Skeletal muscle cell (primary cell): ENCODE measurements at places on chromosomes 1 and 21.

GRCh38 chr1:95615421-95615820, 381.4 kb downstream of the RWDD3 start:
- no peak for DNase-seq

DNA sequence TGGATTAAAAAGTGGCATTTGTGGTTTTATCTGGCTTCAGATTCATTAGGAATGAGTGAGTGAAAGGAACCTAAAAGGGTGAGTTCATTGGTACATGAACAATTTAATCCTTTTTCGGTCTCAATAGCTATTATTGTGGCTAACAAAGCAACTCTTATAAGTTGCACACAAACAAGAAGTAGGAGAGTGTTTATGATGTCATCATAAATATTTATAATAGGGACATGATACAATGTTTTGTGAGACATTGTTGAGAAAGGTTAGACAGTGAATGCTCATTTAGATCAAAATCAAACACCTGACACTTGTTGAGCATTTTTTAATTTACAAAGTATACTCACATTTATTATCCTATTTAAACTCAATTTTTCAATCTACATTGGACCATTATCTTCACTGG, 363.4 kb downstream of the PDE4B start:
- DNase-seq, result no peak

DNA sequence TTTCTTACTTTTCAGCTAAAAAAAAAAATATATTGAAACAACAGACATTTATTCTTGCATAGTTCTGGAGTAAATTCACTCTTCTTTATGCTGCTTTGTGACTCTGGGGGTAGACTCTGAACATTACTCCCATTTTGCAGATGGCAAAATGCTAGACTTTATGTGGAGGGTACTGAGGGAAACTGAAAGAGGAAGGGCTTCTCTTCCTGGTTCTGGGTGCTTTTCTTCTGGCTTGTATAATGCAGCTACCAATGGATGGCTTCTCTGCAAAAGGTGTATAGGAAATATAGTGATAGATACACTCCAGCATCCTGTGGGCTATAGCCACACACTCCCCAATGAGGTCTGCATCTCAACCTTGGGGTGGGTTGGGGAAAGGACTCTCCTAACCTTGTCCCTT, 19.7 kb upstream of the ZBTB40 start:
- DNase-seq, result no peak

DNA sequence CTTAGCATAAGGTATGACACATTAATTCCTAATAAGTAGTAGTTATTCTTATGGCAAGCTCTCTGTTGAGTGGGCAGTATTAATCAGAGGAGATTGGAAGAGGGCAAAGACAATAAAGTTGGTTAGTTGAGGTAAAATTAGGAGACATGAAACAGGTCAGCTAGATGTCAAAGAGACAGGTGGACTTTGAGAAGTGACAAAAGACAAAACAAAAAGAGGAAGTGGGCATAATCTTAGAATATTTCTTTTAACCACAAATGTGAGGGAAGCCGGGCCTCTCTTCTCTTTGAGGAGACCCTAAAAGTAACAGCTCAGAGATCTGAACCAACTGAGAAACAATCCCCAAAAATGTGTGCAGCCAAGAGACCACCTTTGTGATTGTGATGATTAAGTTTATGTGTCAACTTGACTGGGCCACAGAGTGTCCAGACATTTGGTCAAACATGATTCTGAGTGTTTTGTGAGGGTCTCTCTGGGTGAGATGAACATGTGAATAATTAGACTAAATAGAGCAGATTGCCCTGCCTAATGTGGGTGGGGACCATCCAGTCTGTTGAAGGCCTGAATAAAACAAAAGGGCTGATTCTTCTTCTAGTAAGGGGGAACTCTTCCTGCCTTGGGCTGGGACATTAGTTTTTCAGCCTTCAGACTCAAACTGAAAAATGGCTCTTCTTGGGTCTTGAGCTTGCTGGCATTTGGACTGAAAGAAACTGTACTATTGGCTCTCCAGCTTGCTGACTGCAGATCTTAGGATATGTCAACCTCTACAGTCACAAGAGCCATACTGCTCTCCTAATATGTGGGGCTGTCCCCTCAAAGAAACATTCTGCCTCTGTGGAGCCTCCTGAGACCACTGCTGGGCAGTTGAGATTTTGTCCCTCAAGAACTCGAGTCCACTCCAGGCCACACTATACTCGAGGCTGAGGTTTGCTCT, 40.0 kb downstream of the FCRL5 start:
- no peak for DNase-seq

DNA sequence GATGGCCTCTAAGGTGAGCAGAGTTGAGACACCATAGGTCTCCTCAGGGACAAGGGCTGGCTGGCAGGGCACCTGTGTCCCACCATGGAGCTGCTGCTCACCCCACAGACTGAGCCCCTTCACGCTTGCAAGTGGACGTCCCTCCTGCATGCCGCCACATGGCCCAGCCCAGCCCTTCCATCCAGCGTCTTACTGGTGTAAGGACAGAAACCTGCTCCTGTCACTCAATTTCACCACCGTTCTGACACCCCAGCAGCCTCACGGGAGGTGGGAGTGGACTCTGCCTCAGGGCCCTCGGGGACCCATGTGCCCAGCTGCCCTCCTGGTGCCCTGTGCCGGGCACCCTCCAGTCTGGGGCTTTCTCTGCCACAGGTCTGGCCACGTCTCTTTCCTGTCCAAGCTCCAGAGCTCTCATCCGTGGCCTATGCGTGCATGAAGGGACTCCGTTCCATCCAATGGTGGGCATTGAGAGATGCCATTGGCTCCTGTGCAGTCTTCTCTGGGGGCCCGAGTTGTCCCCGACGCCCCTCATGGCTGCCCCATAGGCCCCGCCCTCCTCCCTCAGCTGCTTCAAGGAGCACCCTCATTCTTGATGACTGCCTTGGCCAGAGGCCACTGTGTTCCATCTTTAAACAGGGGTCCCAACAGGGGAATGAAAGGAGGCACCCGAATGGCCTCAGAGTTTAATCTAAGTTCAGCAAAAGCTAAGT, 42.6 kb upstream of the COL6A1 start:
- no peak for DNase-seq

GRCh38 chr1:27109103-27109822, 45.7 kb downstream of the SLC9A1 start:
- no peak for DNase-seq

DNA sequence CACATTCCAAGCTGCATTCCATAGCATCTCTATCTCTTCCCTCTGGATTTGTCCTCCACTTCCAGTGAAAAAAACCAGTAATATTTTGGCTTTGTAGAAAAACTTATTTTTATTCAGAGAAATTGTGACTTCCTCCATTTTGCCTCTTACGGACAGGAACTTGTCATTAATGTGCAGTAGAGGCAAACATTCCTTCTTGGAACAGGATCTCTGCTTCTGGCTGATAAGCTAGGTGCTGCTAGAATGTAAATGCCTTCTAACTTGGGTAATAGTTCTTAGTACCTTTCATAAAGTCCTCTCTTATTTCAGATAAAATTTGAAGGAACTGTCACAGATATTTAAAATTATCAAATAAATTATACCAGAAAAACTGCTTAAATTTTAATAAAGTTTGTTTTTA, 707.8 kb downstream of the USP25 start:
- no peak for DNase-seq

- no peak for DNase-seq
Measured at GRCh38 chr1:71156590-71156989, 75.8 kb upstream of the ZRANB2 start.

- no peak for DNase-seq
Measured at GRCh38 chr1:47213230-47213963, 18.6 kb downstream of the TAL1 start.

DNA sequence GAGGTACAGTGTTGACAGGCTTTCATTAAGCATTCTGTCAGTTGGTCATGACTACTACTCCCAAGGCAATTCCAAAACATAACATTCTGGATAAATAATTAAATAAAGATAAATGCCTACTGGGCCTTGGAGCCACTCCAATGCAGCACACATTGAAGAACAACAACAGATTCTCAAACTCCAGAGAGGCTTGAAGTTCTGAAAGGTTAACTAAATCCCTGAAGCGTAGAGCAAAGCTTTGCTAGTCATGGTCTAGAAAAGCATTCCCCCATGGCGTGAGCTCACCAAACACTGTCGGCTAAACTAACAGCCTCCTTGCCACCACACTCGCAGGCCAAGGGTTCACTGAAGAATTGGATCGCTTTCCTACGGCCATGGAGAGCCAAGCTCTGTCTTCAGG, 268.0 kb downstream of the ATG4C start:
- no peak for DNase-seq

GRCh38 chr1:170027760-170028159, 46.7 kb downstream of the KIFAP3 start:
- DNase-seq, result no peak

GRCh38 chr1:12275370-12275769, 45.5 kb downstream of the VPS13D start:
- no peak for DNase-seq

- no peak for DNase-seq
Measured at GRCh38 chr1:88519156-88519555, 164.9 kb upstream of the PKN2 start.

- DNase-seq, result no peak
Measured at GRCh38 chr21:28214786-28215185, 777.9 kb downstream of the LTN1 start.

DNA sequence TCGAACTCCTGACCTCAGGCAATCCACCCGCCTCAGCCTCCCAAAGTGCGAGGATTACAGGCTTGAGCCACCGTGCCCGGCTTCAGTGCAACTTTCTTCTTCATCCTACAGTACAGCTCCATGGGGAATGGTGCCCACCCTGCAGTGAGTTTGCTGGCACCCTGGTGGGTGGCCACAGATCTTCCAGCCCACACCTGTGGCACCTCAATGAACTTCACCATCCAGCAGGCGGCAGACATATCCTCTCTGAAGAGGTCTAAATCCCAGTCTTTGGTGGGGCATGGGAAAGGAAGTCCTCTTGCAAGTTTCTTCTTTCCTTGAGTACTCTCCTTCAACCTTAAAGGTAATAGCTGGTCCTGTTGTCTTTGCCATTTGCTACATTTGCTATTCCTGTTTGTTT, 18.1 kb upstream of the ZBTB8A start:
- DNase-seq, result no peak

DNA sequence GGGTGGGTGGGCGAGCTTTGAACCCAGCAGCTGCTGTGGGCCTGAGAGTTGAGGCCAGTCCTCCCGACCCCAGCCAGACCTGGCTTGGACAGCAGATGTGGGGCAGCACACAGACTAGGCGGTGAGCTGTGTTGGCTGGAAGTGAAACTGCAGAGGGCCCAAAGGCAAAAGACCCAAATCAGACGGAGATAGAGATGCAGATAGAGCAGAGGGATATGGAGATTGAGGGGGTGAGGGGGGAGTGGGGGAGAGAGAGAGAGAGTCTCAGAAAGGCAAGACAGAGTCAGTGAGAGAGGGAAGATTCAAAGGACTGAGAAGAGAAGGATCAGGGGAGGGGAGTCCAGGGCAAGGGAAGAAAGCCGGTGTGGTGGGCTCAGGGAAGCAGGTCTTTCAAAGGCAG, 17.0 kb upstream of the POU3F1 start:
- no peak for DNase-seq

DNA sequence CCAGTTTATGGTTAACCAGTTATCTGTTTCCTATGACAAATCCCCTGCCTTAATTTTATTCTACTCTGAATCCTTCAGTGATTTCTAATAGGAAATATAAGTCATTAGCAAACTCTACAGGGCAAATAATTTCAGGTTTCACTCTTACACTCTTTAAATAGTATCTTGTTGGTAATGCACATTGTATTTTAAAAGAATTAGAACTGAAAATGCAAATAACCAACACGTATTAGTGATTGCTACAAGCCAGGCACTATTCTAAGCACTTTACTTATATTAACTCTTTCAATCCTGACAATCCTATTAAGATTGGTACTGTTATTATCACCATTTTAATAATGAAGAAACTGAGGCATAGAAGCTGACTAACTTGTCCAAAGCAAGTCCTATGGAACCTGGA, 48.3 kb upstream of the LHX8 start:
- DNase-seq, result no peak

GRCh38 chr1:228866468-228866867, 131.2 kb downstream of the RHOU start:
- no peak for DNase-seq

DNA sequence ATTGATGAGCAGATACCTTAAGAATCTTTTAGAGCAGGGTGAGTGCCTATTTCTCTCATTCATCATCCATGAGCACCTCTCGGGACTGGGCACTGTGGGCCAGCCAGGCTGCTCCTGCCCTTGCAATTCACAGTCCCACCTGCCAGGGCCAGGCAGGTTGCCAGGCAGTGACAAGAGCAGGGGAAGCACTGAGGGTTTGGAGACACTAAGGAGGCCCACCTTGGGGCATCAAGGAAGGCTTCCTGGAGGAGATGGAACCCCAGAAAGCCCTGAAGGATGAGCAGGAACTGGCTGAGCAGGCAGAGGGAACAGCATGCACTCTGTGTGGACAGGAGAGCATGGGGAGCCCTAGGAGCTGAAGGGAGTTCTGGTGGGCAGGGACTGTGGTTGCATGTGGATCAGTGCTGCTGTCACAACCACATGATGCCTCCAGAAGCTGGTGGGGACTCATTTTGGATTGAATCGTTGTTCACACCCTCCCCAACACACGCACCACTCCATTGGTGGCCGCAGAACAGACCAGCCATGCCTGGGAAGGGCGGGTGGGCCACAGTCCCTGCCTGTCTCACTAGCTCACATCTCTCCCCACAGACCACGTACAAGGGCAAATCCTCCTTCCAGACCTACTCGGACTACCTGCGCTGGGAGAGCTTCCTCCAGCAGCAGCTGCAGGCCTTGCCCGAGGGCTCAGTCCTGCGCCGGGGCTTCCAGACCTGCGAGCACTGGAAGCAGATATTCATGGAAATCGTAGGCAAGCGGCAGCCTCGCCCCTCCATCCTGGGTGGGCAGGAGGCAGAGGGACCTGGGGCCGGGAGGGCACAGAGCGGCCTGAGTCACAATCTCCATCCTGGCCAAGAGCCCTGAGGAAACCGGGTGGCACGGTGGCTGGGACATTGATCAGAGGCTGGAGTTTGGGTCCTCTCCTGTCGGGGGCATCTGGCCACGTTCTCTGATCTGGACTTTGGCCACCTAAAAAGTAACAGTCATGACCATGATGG, 55.1 kb downstream of the DISP3 start:
- DNase-seq, result no peak

DNA sequence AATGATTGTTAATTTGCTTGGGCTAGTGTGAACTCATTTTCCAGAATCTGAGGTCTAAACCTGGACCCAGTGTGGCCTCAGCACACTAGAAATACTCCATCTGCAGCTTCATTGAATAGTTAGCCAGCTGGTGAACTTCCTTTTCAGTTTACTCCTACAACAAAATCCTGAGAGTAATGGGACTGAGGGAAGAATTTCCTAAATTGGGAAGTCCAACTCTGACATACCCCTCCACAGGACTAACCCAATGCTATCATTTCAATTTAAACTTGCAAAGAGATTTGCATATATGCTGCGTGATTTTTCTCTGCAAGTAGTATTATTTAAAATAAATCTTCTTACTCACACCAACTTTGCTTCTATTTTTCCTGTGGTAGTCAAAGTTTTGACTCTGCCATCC, 27.8 kb upstream of the PIGC start:
- no peak for DNase-seq
